ENCODE measurements at places on chromosomes 2 and 18.

DNA sequence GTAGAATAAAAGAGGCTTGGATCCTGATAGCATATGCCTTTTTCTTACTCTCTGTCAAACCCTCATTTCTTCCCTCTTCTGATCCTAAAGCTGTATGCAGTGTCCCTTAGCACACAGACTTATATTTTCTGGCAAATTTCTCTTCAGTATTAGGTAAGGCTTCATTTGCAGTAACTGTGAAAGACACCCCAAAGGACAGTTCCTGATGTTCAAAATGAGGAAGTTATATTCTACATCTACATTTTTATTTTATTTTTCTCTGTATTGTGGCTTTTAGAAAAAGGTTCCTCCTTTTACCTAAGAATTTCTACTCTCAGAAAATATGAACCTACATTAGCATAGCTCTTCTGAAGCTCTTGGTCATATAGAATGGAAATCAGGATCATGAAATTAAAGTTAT, 261.7 kb downstream of the PDE11A start:
- DNase-seq = no peak

DNA sequence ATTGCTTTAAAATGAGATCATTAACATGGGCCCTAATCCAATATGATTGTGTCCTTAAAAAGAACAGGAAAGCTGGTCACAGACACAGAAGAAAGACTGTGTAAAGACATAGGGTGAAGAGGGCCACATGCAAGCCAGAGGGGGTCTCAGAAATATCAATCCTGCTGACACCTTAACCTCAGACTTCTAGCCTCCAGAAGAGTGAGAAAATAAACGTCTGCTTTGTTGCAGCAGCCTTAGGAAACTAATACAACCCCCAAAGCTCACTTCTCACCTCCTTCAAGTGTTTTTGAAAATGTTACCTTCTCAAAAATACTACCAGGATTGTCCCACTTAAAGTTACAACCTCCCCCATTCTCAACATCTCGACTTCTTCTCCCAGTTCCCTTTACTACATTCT, 39.8 kb upstream of the SESTD1 start:
- no peak for DNase-seq

DNA sequence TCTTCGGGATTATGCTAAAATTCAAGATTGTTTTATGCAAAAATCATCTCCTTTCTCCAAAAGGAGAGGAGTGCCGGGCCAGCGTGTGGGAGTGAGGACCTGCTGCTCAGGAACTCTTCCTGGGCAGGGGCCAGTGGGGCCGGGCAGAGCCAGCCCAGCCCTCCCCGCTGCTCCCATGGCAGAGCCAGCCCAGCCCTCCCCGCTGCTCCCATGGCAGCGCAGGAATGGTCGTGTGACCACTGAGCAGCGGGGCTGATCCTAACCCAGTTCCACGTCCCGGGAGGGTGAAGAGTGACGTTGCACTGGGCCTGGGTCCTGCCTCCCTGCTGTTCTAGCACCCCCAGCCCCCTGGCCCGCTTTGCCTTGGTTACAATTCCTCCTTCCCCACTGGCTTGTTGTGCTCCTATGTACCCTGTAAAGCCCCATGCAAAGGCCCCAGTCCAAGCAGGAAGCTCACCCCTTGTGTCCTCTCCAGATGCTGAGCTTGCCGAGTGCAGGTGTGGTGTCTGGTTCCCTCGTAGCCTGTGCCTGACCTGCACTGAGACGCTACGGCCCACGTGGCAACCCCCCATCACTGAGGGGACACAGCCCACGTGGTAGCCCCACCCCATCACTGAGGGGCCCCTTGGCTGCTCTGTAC, 11.4 kb upstream of the NEU4 start:
- DNase-seq = no peak

DNA sequence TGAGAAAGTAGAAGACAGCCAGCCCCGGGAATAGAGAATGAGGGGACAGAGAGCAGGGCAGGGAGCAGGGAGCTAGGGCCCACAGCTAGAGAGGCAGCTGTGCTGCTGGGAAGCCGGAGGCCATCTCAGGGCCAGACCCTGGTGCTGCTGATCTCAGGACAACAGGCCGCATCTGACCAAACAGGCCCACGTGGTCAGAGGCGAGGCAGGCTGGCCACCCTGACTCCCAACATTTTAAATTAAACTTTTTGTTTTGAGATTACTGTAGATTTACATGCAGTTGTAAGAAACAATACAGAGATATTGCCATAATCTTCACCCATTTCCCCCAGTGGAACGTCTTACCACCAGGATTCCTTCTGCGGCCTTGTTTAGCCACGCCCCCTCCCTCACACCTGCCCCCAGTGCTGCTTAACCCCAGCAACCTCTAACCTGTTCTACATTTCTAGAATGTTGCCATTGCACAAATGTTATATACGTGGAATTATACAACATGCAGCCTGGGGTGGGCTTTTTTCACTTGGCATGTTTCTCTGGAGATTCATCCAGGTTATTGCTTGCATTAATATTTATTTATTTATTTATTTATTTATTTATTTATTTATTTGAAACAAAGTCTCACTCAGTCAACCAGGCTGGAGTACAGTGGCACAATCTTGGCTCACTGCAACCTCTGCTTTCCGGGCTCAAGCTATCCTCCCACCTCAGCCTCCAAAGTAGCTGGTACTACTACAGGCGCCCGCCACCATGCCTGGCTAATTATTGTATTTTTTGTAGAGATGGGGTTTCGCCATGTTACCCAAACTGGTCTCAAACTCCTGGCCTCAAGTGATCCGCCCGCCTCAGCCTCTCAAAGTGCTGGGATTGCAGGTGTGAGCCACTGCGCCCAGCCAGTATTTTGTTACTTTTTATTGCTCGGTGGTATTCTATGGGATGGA, 48.6 kb upstream of the GPR17 start:
- DNase-seq = no peak

DNA sequence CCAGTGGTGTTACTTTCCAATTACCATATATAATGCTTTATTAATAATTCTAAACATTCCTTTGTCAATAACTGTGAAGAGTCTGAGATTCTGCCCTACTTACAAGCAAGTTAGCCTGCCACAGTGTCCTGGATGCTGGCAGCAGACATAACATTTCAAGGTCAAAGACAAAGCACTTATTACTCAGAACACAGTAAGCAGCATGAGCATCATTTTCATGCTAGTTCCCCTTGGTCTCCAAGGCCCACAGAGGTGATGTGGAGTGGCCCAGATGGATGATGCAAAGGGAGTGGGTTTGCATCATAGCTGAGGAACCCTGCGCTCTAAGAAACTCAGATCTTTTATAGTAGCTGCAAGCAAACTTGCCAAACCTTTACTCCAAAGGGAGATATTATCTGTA, 349.7 kb downstream of the ZEB2 start:
- DNase-seq = no peak

DNA sequence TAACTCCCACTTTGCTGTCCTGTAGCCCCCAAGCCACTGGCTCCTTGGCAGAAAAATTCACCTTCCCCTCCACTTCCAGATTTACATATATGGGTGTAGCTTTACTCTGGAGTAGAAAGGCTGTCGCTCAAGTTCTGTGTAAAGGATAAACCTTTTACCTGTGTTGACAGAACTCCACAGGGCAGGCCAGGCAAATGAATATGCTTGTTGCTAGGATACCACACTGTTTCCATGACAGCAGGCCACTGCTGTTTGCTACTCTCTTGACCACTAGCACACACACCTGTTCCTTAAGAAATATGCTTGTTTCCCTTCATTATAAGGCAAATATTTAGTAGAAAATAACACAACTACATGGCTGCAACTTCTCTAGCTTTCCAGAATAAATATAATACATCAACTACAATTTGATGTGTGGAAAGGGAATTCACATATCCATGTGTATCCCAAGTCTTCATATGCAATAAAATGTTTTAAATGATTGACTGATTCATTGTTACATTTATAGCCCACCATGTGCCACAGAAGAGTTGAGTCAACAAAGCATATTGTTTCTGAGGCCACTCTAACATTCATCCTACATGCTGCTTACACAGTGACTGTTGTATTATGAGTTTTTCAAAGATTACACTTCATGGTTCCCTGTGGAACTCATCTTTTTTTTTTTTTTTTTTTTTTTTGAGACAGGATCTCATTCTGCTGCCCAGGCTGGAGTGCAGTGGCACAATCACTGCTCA, 56.2 kb upstream of the ROCK1 start:
- DNase-seq = no peak

GRCh38 chr18:49723648-49724180, 89.6 kb downstream of the ACAA2 start:
- DNase-seq = peak; percentile 68

- DNase-seq = no peak
Observed at GRCh38 chr2:157441072-157441454, 2.8 kb downstream of the CYTIP start.

DNA sequence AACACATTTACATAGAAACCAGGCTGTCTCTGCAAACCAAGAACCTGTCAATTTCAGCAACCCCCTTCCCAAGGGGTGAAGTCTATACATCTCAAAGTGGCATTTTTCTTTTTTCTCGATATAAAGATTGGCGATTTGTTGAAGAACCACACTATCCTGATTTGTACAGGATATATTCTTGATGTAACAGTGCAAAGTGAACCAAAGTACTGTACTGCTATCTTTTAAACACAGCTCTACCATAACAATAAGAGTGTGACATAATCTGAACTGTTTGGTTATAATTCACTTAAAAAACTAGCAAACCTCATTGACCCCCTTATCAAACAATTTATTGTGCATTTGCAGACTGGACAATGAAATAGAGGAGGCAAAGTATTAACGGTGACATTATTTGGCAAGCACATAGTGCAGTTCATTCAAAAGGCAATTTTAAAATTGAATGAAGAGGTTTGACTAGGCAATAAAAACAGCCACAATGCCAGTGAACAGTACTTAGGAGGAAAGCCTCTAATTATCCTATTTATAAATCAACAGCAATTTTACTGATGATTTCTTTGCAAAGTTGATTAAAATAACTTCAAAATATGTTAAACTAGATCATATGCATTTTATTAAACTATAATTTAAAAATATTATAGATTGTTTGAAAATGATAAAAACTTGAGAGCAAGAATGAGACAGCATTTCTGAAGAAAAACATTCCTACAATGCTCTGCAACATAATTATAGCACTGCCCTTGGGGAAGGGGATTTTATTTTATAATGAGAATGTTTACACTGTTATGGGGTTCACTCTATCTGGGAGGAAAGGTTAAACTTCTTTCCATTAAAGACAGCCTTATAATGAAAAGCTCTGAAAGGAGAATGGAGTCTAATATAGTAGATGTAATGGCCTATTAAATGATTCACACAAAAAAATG, 440.9 kb downstream of the ZEB2 start:
- no peak for DNase-seq

DNA sequence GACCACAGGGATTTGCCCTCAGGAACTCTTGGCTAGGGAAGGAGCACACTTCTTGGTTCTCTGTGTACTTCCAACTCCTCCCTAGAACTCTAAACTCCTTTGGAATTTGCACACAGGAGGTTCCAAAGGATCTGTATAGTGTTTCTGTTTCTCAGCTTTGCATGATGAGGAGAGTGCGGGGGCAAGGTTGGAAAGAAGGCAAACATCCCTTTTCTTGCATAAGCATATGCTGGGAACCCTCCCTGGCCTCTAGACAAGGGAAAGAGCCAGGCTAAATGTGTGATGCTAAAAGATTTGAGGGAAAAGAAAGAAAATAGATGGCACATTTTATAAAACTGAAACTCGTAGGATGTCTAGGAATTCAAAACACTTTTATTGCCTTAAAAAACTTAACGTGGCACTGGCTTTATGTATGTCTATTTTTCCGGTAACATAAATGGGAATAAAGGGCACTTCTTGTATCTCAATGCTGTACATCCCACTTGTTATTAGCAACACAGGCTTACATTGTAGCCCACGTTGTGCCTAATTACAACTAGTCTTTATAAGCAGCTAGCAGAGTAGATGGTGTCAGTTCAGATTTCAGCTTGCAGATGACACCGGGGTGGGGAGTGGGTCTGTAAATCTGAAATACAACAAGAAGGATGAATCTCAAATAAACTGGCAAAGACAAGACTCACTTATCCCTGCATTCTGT, 165.8 kb downstream of the GPD2 start:
- no peak for DNase-seq

DNA sequence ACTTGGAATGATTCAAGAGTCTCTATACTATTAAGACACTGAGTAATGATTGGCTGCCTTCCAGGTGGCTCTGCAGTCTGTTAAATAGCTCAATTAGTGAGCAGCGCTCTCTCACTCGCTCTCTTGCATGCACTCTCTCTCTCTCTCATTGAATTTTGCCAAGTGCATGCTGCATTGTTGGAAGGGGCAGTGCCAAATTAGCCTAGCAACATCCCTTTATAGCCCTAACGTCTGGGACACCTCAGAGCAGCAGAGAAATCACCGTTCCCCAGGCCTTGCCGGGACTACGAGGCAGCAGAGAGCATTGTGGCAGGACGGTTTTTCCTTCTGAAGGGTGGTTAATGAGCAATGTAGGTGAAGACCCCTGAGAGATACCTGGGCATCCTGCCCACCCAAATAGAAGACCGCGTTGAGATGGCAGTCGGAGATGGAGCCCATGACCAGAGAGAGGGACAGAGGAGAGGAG, 447.6 kb upstream of the POU3F3 start:
- DNase-seq = no peak

DNA sequence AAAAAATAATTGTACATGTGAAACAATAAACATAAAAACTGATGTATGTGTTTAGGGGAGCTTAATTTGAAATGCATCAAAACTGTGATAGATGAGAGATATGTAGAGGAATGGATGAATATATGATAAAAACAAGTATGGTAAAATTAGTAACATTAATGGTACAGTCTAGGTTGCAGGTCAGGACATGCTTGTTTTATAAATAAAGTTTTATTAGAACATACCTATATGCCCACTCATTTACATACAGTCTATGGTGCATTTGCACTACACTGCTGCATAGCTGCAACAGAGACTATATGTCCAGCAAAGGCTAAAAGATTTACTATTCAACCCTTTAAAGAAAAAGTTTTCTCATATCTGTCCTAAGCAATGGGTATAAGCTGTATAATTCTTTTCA, 236.6 kb upstream of the CCDC68 start:
- DNase-seq = no peak

- no peak for DNase-seq
Observed at GRCh38 chr2:55137024-55137958, 87.0 kb upstream of the RTN4 start.

- DNase-seq = no peak
Observed at GRCh38 chr2:107062173-107062572, 176.2 kb upstream of the ST6GAL2 start.

GRCh38 chr2:101846973-101847372, 144.8 kb upstream of the IL1R2 start:
- DNase-seq = no peak

GRCh38 chr2:215870088-215870490, 143.3 kb downstream of the MREG start:
- no peak for DNase-seq

- no peak for DNase-seq
Observed at GRCh38 chr18:46570666-46571065, 86.4 kb downstream of the LOXHD1 start.

DNA sequence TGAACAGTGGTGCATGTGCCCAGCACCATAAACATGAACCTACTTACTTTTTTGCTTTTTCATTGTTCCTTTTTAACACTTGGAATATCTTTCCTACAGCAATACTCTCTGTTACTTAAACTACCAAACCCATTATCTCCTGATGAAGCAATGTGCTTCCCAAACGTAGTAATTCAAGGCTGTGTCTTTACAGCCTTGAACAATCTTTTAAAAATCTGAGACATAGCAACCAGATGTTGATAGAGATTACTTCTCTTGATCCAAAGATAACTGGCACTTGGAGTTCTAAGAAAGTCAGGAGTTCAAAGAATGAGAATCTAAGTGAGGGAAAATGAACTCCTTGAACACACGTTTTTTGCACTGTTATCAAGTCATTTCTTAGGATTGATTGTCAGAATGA, 40.4 kb downstream of the ATP8B1 start:
- DNase-seq = no peak

Data from T-helper 2 cell (primary cell).